COLO829 (cell line): ENCODE measurements at places on chromosomes 11 and 22.

DNA sequence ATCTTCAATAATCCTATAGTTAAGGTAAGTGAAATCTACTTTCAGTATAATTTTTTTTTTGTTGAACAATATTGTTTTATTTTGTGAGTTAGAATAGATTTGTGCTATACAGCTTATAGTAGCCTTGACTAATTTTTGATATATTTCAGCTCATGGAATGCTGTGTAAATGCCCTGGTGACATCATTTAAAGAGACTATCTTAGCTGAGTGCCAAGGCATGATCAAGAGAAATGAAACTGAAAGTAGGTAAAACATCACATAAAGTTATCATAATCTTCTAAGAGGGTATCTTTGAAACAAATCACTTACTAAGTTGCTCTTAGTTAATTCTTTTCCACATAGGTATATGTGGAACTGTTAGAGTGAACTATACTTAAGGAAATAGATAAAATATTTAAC lies 51.4 kb upstream of the ACAT1 start:
- no peak for DNase-seq

GRCh38 chr11:116857936-116858335 lies 20.5 kb upstream of the APOA1 start:
- DNase-seq: no peak

DNA sequence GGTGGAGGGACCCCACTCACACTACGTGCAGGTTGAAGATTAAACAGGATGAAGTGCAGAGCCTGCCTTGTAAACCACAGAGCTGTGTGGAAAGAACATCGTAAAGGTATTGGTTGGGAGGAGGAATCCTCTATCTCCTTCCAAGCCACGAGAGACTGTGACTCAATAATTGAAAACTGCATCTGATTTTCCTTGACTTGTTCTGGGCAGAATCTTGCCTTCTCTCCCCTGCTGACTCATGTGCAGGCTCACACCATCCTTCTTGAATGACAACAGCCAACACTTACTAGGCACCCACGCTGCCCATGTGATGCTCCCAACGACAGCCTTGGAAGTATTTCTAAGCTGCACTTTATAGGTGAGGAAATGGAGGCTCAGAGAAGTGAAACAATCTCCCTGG lies 563.0 kb downstream of the MIAT start:
- DNase-seq: no peak

DNA sequence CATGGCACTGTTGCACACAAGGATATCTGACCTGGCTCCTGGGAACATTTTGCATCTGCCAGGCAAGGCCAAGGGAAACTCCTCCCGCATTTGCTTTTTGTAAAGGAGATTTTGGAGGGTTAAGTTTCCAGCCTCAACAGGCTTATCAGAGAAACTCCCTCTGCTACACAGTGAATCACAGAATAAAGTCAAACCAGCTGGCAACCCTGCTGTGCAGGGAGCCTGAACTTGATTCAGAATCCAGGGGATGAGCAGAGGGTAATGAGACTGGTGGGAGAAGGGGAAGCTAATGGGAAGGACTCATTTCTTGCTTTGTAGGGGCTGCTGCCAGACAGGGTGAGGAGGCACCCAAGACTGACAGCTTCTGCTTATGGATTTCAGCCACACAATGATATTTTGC lies 185.3 kb upstream of the ISX start:
- DNase-seq: no peak

- no peak for DNase-seq
Measured at GRCh38 chr11:76277298-76278175, 71.2 kb upstream of the WNT11 start.
